T-helper 2 cell treated with Interferon-gamma antibody and Interleukin-4, amounts not matched to agents 100 ng/mL and 5 ng/mL, for 36 hours (primary cell): ENCODE measurements at places on chromosomes 13 and 19. TPM values are rescaled to one million over a fixed set of nuclear protein-coding genes. Genes with fewer than 3 reads are reported as not detected.

The ACTMAP gene
- total RNA-seq, result 16.6 and 17.0 TPM in 2 replicates

The ZNF208 gene
- 0.05 and 0.20 TPM in 2 replicates for total RNA-seq

The LRRC8E gene
- total RNA-seq, result not detected in 2 replicates

The CRYL1 gene
- 10.9 and 11.8 TPM in 2 replicates for total RNA-seq

The NMRK2 gene
- not detected in 2 replicates for total RNA-seq

The UNC13A gene
- total RNA-seq, result 0.02 and 0.07 TPM in 2 replicates

The C1QTNF9 gene
- total RNA-seq, result not detected in 2 replicates

The CNFN gene
- 0.34 TPM in 1 of 2 replicates, not detected in the other for total RNA-seq

The ATP7B gene
- 0.84 and 1.9 TPM in 2 replicates for total RNA-seq

The DZIP1 gene
- 0.11 and 0.39 TPM in 2 replicates for total RNA-seq

The CFAP97D2 gene
- total RNA-seq, result 0.18 TPM in 1 of 2 replicates, not detected in the other

The PROZ gene
- 0.18 and 0.20 TPM in 2 replicates for total RNA-seq

The ZNF667 gene
- 0.05 TPM in 1 of 2 replicates, not detected in the other for total RNA-seq

The LINGO3 gene
- total RNA-seq, result 0.23 and 0.41 TPM in 2 replicates

The ZNF333 gene
- total RNA-seq, result 10.2 and 11.4 TPM in 2 replicates

The USHBP1 gene
- 0.25 and 0.36 TPM in 2 replicates for total RNA-seq

The ZNF221 gene
- total RNA-seq, result 0.75 and 0.77 TPM in 2 replicates

The MYCBP2 gene
- 116 and 119 TPM in 2 replicates for total RNA-seq

The LPAR2 gene
- total RNA-seq, result 44.2 and 45.2 TPM in 2 replicates

The MICU2 gene
- 35.3 and 37.0 TPM in 2 replicates for total RNA-seq

The CBARP gene
- total RNA-seq, result 0.16 and 0.32 TPM in 2 replicates
